Activated CD4-positive, alpha-beta T cell treated with anti-CD3 and anti-CD28 coated beads for 48 hours (primary cell): ENCODE measurements at places on chromosomes 6 and 20.
A peak's percentile ranks its signal among the peaks of the same experiment; 100 is the strongest.

DNA sequence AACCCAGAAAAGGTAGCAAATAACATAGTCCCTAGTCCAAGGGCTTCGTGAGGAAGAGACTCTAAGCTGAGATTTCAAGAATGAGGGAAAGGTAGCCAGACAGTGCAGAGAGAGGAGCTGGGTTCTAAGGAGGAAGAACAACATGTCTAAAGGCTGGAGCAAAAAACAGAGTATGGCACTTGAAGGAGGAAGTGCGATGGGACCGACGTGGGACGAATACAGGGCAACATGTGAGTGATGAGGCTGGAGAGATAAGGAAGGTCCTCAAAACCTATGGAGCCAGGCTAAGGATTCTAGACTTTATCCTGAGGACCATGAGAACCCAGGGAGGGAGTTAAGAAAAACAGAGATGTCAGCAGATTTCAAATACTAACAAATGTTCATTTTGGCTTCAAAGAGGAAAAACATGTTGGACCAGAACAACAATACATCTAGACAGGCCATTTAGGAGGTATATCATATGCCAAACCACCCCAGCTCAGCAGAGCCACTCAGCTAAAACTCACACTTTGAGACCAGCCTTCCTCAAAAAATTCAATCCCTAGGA, 17.5 kb downstream of the ATXN1 start:
- DNase-seq: no peak

DNA sequence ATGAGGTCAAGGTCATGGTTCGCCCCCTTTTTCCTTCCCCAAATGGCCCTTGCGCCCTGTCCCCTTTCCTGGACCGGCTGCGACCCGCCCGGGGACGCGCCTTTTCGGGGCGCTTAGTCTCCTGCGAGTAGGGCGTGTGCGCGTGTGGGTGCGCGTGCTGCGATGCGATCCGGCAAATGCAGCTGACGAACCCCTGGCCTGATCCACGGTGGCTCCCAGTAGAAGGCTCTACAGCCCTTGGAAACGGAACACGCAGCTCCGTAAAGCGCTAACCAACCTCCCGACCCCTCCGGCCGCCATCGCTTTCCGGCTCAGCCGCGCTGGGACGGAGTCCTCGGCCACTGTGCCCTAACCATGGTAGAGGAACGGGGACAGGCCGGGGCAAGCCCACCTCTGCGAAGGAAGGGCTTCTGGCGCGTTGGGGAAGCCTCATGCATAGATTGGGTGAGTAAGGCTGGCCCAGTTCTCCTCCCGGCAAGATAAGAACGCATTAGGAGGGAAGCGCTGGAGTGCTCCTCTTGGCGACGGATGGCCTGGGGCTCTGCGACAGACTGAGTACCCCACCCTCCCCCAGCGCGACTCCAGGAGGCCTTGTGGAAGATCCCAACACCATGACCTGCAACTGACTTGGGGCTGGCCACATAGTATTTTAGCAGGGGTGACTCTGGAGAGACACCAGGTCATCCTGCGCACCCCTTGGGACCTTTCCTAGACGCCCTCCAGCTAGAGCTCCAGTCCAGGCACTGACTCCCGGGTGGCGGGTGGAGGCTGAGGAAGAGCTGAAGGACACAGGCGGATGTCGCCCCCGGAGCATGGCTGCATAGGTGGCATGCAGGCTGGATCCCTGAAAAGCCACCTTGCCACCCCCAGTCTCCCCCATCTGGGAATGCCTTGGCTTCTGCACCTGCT, 1.1 kb upstream of the SLC4A11 start:
- DNase-seq: no peak

DNA sequence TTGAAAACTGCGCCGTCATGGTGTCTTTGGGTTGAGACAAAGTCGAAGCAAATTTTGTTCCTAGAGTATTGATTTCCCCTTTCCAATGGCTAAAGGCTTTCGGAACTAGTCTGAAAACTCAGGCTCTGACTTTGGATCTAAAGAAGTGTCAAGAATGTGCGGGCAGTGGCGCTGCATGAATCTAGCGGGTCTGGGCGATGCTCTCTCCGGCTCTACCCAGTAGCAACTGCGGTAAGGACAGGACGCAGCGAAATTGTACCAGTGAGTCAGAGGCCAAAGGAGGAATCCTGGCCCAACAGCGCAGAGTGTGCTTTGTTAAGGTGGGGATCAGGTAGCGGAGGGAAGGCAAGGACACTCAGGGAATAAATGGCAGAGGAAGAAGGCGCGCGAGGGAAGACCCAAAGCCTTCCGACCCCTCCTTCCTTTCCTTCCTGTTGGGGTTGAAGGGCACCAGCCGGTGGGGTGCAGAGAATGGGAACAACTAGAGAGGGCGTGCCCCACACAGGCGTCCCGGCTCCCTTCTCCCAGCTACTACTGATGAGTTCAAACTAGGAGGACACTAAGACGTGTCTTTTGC, 32.1 kb downstream of the HLA-F start:
- no peak for DNase-seq

DNA sequence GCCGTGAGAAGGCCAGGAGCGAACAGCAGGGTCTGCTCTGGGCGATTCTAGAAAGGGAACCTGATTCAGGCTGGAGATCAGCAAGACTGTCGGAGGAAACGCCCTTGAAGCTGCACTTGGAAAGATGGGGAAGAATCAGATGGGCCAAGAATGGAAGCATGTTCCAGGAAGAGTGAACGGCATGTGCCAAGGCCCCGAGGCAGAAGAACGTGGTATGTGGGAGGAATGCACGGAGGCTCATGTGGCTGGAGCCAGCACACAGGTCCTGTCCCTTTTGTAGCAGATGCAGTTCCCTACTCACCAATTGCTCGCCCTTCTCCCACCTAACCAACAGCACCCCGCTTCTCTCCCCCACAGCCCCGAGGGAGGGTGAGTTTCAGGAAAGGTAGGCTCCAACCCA, 180.6 kb downstream of the TFAP2C start:
- DNase-seq: no peak

GRCh38 chr6:156660389-156660788, 116.8 kb upstream of the ARID1B start:
- no peak for DNase-seq

DNA sequence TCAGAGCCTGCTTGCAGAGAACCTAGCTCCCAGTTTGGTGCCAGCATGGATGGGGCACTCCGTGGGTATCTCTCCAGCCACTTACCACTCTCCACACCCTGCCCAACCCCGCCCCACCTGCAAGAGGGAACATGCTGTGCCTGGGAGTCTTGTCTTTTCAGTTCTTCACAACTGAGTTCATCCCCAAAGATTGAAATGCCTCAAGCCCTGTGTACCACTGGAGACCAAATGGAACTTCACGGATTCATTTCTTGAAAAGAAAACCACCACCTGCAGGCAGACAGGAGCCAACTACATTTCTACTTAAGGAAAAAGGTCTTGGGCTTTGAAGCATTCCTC, 50.1 kb downstream of the TRERF1 start:
- no peak for DNase-seq

- no peak for DNase-seq
Measured at GRCh38 chr20:10404023-10404628, 29.9 kb downstream of the MKKS start.

- DNase-seq: no peak
Measured at GRCh38 chr20:44324343-44324742, 12.5 kb upstream of the R3HDML start.

DNA sequence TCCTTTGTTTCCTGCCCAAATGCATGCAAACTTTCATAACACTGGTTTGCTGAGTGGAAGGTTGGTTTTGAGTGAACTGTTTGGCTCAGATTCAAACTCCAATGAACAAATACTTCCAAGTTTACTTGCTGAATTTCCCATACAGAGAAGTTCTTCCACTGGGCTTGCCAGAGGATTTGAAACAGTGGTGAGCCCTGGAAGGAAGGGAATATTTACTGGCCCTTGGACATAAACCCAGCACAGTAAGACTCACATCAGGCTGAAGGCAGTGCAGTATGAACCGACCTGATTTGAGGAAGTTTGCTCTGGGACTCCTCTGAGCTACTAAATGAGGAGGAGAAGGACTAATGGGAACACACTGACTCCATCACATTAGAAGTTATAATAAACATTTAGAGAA, 3.8 kb downstream of the TRAF3IP2 start:
- DNase-seq: no peak

- no peak for DNase-seq
Measured at GRCh38 chr6:43092635-43093034, 16.5 kb downstream of the PTK7 start.

DNA sequence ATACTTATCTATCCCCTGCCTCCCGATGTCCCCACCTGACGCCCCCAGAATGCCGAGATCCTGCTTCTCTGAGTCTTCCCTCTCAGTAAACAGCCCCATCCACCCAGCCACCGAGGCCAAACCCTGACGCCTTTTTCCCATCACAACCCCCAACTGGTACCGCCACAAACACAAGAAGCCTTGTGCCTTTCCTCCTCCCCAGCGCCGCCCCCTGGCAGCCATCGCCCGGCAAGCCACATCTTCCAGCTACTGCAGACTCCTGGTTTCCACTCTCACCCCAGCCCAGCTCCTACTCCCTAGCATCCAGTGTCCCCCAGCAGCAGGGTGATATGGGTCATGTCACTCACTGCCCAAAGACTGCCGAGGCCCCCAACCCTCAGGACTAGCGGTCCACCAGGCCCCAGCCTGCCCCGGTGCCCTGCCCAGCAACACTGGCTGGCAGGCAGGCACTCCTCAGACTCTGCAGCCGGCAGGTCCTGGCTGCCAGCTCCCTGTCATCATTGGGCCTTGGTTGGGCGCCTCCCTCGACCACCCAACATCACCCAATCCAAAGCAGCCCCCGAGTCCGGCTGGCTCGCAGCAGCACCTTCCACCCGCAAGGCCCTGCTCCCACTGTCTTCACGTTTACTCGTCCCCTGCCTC, 11.2 kb downstream of the TCFL5 start:
- DNase-seq: no peak

DNA sequence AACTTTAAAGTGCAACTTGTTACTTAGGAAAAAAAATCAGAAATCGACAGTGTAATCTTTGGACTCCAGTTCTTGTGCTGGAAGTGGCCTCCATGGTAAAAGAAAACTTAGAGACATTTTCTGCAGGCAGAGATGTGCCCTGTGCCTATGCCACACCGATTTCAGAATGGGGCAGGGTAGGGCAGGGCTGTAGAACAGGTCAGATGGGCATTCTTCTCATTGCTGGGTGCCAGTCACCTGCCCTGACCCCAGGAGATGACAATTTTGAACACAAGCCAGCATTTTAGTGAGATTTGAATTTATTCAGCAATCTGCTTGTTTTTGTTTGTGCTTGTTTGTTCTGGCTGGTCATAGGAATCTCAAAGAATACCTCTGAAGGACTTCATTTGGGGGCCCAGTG, 63.3 kb downstream of the SASH1 start:
- DNase-seq: no peak

DNA sequence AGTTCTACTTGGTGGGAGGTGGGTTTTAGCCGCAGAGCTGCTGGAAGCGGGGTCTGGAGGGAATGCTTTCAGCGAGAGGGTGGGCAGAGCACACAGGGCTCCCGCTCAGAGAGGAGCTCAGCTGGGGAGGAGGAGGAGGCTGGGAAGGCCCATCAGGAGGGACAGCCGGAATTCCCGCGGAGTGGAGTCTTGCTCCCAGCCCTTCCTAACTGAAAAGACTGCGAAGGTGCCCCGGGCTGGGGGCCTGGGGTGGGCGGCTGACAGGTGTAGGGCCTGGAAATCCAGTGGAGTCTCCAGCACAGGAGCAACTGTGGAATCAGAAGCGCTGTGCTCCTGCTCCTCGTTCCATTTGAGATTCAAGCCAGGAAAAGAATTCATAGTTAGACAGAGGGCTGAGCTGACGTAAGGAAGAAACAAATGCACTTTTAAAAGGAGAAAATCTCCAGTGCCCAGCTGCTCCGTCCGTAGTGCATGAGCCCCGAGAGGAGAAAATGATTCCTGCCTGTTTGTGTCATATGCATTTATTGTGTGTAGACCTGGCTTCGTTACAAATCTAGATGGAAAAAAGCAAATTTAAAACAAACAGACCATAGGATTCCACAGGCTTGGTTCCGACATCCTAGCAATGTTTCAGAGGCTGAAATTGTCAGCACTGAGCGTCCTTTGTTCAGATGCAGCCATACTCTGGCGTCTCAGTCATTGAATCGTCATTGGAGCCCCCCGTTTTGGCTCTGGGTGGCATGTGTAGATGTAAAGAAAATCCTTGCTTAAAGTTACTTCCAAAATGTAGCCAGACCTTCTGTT, 197.7 kb downstream of the SMOC2 start:
- DNase-seq: no peak

- peak; percentile 51 for DNase-seq
Measured at GRCh38 chr6:143232849-143233248, 172.2 kb downstream of the AIG1 start.

DNA sequence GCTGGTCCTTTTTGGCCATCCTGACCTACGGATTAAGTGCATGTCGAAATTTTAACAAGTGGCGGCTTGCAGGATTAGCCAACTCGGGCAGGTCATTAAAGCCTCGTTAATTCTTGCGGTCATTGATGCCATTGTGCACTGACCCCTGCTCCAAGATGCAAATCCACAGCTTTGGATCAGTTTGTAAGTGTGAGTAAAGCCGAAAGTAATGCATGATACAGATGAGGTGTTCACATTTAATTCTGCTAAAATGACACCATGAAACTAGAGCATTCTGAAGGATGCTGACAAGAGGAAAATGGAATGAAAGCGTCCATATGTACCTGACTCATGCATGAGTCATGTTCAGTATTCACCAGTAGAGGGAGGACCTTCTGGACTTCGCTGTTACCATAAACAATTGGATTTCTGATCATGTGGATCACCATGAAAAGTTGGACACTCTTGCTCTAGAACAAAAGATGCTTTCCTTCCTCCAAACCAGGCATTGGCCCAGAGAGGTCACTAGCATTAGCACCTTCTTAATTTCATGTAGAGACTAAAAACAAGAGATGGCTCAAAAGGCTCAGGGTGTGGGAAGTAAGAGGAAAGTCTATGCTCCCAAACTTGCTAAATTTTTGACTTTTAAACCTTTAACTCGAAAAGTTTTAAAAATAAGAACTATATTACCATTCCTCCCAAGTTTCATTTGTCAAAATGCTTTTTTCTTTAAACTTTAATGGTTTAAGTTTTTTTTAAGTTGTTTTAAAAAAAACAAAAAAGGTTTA, 48.0 kb downstream of the MUC22 start:
- no peak for DNase-seq

GRCh38 chr6:153644000-153644399, 395.0 kb upstream of the OPRM1 start:
- no peak for DNase-seq
